ENCODE measurements at places on chromosomes 2 and 18.
A peak's percentile ranks its signal among the peaks of the same experiment; 100 is the strongest.

- H3K4me1 ChIP-seq: no peaks in the 10 kb centered on the region
- no peak for DNase-seq
- H3K36me3 ChIP-seq: no peaks in the 10 kb centered on the region
- no peak overlapping the region for H3K4me3 ChIP-seq
- no peaks in the 10 kb centered on the region for H3K27me3 ChIP-seq
Observed at GRCh38 chr2:28639092-28639691, 112.4 kb upstream of the PPP1CB start.

DNA sequence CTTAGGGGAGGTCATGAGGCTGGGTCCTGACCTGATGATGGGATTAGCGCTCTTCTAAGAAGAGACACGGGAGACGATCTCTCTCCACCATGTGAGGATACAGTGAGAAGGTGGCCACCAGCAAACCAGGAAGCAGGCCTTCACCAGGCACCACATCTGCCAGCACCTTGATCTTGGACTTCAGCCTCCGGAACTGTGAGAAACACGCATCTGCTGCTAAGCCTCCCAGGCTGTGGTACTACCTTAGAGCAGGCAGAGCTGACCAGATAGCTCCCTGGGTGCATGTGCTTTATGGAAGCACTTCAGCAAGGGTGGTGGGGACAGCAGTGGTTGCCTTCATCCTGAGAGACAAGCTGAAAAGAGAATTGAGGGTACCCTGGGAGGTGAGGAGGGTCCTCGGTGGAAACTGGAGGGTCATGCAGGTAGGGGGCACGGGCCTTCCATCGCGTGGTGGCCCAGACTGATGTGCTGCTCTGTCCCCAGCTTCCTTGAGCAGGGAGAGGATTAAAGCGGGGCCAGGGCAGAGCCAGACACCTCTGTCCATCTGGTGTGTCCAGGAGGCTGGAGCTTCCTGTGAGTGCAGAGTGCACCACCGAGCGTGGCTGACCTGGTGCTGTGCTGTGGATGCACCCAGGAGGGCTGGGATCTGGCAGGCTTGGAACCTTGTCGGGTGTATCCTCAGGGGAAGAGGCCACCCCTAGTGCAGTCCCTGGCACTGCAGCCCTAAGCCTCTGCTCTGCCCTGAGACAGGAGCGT, 42.9 kb upstream of the HS6ST1 start:
- H3K4me1 ChIP-seq: peaks cover 12% of the 10 kb centered on the region
- no peak overlapping the region for H3K27ac ChIP-seq
- H3K36me3 ChIP-seq: no peaks in the 10 kb centered on the region
- no peak for DNase-seq
- no peak overlapping the region for H3K4me3 ChIP-seq

DNA sequence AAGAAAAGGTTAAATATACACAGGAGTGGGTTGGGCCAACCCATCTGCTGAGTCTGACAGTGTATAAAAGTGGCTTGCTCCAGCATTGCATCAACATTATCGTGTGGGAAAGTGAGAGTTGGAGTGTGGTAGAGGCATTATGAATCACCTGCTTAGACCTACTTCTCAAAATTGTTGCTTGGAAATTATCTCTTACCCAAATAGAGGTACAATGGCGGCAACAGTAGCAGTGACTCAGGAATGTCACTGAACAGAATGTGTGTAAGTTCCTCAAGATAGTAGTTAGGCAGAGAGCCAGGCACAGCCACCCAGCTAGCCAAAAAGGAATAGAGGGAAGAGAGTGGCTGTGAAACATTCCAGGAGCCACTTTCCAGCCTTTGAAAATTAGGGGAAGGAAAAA, 616.0 kb downstream of the NUP35 start:
- no peak overlapping the region for H3K27ac ChIP-seq
- no peak overlapping the region for H3K4me3 ChIP-seq
- H3K36me3 ChIP-seq: no peaks in the 10 kb centered on the region
- no peaks in the 10 kb centered on the region for H3K27me3 ChIP-seq

DNA sequence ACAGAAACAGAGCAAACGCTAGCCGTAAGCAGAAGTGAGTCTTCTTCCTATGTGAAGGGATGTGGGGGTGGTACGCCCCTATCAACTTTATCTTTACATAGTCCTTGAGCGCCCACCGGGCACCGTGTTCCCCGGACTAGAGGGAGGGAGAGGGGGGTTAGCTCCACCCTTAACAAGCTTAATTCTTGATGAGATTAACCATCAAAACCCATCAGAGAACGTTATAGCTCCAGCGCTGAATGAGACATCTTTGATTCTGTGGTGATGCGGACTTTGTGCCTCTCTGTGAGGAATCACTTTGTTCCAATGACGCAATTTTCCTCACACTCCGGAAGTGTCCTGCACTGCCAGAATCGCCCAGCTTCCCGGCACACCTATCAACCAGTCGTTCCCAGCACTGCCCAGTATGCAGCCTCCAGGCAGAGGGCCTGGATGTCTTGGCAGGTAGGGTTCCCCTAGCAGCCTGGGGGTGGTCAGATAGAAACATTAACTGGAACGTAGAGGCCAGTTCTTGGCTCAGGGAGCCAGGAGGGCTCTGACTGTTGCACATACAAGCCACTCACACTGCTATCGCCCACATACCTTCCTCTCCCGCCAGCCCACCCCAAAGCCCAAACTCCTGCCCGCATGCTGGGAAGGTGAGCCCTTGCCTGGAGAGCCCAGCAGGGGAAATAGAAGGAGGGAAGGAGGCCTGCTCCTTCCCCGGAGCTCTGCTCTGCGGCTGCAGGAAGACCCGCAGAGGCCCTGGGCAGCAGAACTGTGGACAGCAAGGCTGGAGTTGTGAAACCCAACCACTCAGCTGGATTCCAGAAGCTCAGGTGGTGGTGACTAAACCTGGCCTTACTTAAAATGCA, 1.9 kb upstream of the ODC1 start:
- H3K4me3 ChIP-seq: no peak overlapping the region
- H3K4me1 ChIP-seq: peaks cover 33% of the 10 kb centered on the region
- DNase-seq: no peak
- H3K27ac ChIP-seq: no peak overlapping the region
- peaks cover 7% of the 10 kb centered on the region for H3K36me3 ChIP-seq
- H3K27me3 ChIP-seq: no peaks in the 10 kb centered on the region

- no peaks in the 10 kb centered on the region for H3K36me3 ChIP-seq
- no peak overlapping the region for H3K4me3 ChIP-seq
- no peak for DNase-seq
- no peak overlapping the region for H3K27ac ChIP-seq
- no peaks in the 10 kb centered on the region for H3K27me3 ChIP-seq
Observed at GRCh38 chr2:122816803-122817202, 1061.4 kb downstream of the TSN start.

DNA sequence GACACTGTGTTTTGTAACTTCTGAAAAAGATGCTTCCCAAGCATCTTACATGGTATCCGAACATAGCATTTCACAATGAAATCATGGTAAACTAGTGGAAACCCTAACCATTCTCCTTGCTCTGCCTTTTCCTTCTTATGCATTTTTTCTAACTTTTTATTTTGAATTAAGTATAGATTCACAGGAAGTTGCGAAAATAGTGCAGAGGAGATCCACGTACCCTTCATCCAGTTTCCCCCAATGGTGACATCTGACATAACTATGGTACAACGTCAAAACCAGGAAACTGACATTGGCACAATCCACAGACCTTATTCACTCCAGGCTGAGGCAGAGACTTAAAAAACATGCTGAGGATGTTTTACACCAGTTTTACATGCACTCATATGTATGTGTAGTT, 38.3 kb downstream of the AAK1 start:
- peaks cover 72% of the 10 kb centered on the region for H3K36me3 ChIP-seq
- no peaks in the 10 kb centered on the region for H3K27me3 ChIP-seq
- no peak for DNase-seq
- H3K4me1 ChIP-seq: no peaks in the 10 kb centered on the region

GRCh38 chr2:86293612-86294011, 43.8 kb downstream of the REEP1 start:
- DNase-seq: no peak
- H3K36me3 ChIP-seq: no peaks in the 10 kb centered on the region
- H3K27me3 ChIP-seq: peaks cover 25% of the 10 kb centered on the region

DNA sequence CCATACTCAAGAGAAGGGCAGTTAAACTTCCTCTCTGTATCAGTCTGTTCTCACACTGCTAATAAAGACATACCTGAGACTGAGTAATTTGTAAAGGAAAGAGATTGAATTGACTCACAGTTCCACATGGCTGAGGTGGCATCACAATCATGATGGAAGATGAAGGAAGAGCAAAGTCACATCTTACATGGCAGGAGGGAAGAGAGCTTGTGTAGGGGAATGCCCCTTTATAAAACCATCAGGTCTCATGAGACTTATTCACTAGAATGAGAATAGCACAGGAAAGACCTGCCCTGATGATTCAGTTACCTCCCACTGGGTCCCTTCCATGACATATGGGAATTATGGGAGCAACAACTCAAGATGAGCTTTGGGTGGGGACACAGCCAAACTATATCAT, 1.4 kb upstream of the IL36B start:
- no peaks in the 10 kb centered on the region for H3K4me1 ChIP-seq
- no peaks in the 10 kb centered on the region for H3K36me3 ChIP-seq
- H3K27ac ChIP-seq: no peak overlapping the region
- no peaks in the 10 kb centered on the region for H3K27me3 ChIP-seq

DNA sequence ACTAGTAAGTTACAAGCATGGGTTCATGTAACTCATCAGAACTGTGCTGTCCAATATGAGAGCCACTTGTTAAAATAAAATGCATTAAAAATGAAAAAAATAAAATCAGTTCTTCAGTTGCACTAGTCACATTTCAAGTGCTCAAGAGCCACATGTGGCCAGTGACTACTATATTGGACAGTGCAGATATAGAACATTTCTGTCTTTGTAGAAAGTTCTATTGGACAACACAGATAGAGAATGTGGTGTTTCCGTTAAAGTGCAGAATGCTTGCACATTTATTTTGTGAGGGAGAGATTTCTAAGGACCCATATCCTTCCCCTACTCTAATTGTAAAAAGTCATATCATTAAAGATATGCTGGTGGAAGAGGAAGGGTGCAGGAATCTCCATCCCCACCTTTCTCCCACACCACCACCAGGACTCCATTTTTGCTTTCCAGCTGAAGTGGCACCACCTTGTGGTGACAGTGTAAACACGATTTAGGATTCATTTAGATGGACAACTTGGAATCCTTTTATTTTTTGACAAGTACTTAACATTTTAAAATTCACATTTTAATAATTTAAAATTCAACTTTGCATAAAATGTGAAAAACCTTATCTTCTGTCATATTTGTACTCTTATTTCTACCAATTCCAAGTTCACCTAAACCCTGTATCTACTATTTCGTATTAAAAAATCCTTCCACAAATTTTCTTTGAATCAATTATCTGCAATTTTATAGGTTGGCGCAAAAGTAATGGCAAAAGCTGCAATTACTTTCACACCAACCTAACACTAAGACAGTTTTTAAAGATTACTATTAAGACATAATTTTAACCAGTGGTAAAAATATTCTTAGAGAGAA, 9.4 kb upstream of the CD302 start:
- peak; percentile 37 for DNase-seq
- H3K4me3 ChIP-seq: no peak overlapping the region
- H3K4me1 ChIP-seq: no peaks in the 10 kb centered on the region
- no peaks in the 10 kb centered on the region for H3K36me3 ChIP-seq

DNA sequence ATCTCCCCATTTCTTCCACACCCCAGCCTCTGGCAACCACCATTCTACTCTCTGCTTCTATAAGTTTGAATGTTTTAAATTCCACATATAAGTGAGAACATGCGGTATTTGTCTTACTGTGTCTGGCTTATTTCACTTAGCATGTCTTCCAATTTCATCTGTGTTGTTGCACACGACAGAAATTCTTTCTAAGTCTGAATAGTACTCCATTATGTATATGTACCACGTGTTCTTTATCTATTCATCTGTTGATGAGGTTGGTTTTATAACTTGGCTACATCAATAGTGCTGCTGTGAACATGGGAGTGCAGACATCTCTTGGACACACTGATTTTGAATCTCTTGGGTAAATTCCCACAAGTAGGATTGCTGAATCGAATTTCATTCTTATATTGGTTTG, 31.8 kb upstream of the MTX2 start:
- no peaks in the 10 kb centered on the region for H3K27me3 ChIP-seq
- H3K4me3 ChIP-seq: no peak overlapping the region
- no peaks in the 10 kb centered on the region for H3K4me1 ChIP-seq
- DNase-seq: no peak
- no peaks in the 10 kb centered on the region for H3K36me3 ChIP-seq
- H3K27ac ChIP-seq: no peak overlapping the region

GRCh38 chr2:105361102-105361889, 24.0 kb downstream of the C2orf49 start:
- H3K27ac ChIP-seq: peak overlapping the region; percentile 47
- no peaks in the 10 kb centered on the region for H3K27me3 ChIP-seq
- DNase-seq: peak; percentile 64
- peaks cover 20% of the 10 kb centered on the region for H3K36me3 ChIP-seq

- no peaks in the 10 kb centered on the region for H3K27me3 ChIP-seq
- no peak overlapping the region for H3K4me3 ChIP-seq
- H3K36me3 ChIP-seq: no peaks in the 10 kb centered on the region
- no peaks in the 10 kb centered on the region for H3K4me1 ChIP-seq
Observed at GRCh38 chr2:226136739-226137138, 662.9 kb downstream of the IRS1 start.

- H3K4me3 ChIP-seq: no peak overlapping the region
- no peak overlapping the region for H3K27ac ChIP-seq
- H3K36me3 ChIP-seq: peaks cover 72% of the 10 kb centered on the region
- no peak for DNase-seq
- H3K27me3 ChIP-seq: no peaks in the 10 kb centered on the region
Observed at GRCh38 chr2:20273042-20273441, 48.1 kb upstream of the SDC1 start.

DNA sequence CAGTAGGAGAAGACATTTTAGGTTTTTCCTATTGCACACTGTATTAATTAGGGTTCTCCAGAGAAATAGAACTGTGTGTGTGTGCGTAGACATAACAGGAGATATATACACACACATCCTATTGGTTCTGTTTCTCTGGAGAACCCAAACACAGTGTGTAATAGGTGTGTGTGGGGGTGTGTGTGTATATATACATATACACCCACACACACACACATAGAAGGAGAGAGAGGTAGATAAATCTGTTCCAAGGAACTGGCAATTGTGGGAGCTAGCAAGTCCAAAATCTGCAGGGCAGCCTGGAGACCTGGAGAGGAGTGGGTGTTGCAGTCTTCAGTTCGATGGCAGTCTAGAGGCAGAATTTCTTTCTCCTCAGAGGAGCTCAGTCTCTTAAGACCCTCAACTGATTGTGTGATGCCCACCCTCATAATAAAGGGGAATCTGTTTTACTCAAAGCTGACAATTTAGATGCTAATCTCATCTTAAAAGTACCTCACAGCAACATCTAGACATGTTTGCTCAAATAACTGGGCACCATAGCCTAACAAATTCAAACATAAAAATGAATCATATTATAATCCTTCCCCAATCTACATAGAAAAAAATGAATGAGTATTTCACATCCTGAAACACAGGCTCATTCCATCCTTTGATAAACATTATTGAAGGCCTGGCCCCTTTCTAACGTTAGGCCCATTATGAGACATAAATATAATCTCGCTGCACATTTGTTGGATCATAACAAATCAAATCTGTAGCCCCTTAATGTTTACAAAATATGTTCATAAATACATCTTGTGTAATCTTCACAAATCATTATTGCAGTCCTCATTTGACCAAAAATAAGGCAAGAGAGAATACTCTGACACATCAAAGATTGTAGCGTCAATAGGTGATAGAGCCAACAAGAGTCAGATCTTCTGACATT, 35.1 kb upstream of the RTN4 start:
- no peak for DNase-seq
- H3K27me3 ChIP-seq: no peaks in the 10 kb centered on the region
- no peak overlapping the region for H3K27ac ChIP-seq
- no peaks in the 10 kb centered on the region for H3K36me3 ChIP-seq
- H3K4me1 ChIP-seq: no peaks in the 10 kb centered on the region
- no peak overlapping the region for H3K4me3 ChIP-seq

GRCh38 chr2:214504599-214505376, 93.9 kb downstream of the VWC2L start:
- DNase-seq: no peak
- no peak overlapping the region for H3K27ac ChIP-seq
- no peak overlapping the region for H3K4me3 ChIP-seq
- H3K27me3 ChIP-seq: no peaks in the 10 kb centered on the region
- no peaks in the 10 kb centered on the region for H3K4me1 ChIP-seq
